Frontal cortex (tissue), 4 donors: ENCODE measurements at places on chromosomes 4 and X. TPM values are rescaled to one million over a fixed set of nuclear protein-coding genes. Genes with fewer than 3 reads are reported as not detected.

ZCCHC18 gene
- total RNA-seq = 10.2 TPM

DCK gene
- total RNA-seq = 140 TPM

GPRASP3 gene
- 62.0 TPM for total RNA-seq

UCP1 gene
- 0.41 TPM for total RNA-seq

IQSEC2 gene
- 9.8 TPM for total RNA-seq

GAR1 gene
- 3.7 TPM for total RNA-seq

PCSK1N gene
- total RNA-seq = 53.8 TPM

BEX5 gene
- 55.4 TPM for total RNA-seq

UGT2B15 gene
- total RNA-seq = not detected

GRSF1 gene
- total RNA-seq = 47.3 TPM

COPS4 gene
- total RNA-seq = 141 TPM

PASD1 gene
- not detected for total RNA-seq

TMSB15B gene
- 22.4 TPM for total RNA-seq

CWH43 gene
- not detected for total RNA-seq

SPP1 gene
- 160 TPM for total RNA-seq

KCTD8 gene
- total RNA-seq = 2.4 TPM
